Esophagus muscularis mucosa (tissue), 4 donors: ENCODE measurements at places on chromosomes 13 and 19. TPM values are rescaled to one million over a fixed set of nuclear protein-coding genes. Genes with fewer than 3 reads are reported as not detected.

The CYP2S1 gene
- total RNA-seq = 2.5 TPM

The OR4F17 gene
- not detected for total RNA-seq

DNA sequence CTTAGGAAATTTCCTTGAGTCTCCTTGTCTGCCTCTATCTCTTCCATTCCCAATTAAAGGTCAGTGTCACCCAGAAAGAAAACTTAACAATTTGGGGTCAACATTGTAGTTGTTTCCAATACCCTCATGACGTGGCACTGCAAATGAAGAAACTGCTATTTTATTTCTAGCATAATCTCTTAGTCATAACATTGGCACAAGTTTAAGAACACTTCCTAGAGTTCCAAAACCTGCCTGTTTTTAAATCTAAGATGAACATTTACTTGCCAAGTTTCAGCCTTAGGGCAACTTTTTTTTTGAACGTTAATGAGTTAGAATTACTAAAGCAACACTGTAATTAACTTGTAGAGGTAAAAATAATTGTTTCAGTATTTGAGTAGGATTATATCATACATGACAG, 108.0 kb downstream of the LMO7 start:
- DNase-seq = no peak

DNA sequence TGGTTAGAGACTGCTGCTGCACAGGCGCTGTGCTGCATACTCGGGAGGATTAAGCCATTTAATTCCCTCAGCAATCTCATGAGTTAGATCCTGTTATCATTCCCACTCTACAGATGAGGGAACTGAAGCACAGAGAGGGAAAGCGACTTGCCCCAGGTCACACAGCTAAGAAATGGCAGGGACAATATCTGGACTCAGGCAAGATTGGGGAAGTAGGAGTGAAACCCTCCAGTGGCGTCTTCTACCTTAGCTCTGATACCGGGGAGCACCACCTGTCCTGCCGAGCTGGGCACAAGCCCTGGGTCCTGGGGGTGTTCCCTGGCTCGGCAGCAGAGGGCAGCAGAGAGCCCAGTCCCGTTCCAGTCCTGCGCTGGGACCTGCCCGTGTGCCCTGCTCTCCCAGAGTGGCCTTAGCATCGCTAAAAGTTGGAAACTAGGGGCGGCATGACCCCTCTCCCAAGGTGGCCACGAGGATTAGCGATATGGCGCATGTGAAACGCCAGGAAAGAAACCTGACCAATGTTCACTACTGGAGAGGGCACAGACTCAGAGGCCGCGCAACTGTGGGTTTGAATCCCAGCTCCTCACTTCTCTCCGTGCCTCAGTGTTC, 20.5 kb downstream of the CYTH2 start:
- DNase-seq = no peak

GRCh38 chr13:32650705-32651311, 64.6 kb downstream of the PDS5B start:
- no peak for DNase-seq

The SMIM44 gene
- not detected for total RNA-seq

The RYR1 gene
- 3.7 TPM for total RNA-seq

The KPTN gene
- 2.3 TPM for total RNA-seq

GRCh38 chr13:42380420-42381164, 108.6 kb downstream of the AKAP11 start:
- DNase-seq = peak; percentile 53

The UBL3 gene
- 44.5 TPM for total RNA-seq

The IRGQ gene
- 36.0 TPM for total RNA-seq

DNA sequence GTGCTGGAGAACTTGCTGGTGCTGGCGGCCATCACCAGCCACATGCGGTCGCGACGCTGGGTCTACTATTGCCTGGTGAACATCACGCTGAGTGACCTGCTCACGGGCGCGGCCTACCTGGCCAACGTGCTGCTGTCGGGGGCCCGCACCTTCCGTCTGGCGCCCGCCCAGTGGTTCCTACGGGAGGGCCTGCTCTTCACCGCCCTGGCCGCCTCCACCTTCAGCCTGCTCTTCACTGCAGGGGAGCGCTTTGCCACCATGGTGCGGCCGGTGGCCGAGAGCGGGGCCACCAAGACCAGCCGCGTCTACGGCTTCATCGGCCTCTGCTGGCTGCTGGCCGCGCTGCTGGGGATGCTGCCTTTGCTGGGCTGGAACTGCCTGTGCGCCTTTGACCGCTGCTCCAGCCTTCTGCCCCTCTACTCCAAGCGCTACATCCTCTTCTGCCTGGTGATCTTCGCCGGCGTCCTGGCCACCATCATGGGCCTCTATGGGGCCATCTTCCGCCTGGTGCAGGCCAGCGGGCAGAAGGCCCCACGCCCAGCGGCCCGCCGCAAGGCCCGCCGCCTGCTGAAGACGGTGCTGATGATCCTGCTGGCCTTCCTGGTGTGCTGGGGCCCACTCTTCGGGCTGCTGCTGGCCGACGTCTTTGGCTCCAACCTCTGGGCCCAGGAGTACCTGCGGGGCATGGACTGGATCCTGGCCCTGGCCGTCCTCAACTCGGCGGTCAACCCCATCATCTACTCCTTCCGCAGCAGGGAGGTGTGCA, 587 bp downstream of the S1PR4 start:
- no peak for DNase-seq

- DNase-seq = no peak
Measured at GRCh38 chr19:43452582-43452981, 12.8 kb downstream of the LYPD3 start.

GRCh38 chr13:113509989-113510388, 19.5 kb upstream of the DCUN1D2 start:
- no peak for DNase-seq

GRCh38 chr19:2043251-2043641, 7.8 kb downstream of the MKNK2 start:
- no peak for DNase-seq

GRCh38 chr13:98879957-98880356, 97.9 kb downstream of the DOCK9 start:
- DNase-seq = no peak

The RASIP1 gene
- total RNA-seq = 23.7 TPM

The PGLYRP2 gene
- total RNA-seq = not detected

The RNF17 gene
- not detected for total RNA-seq

The SULT2A1 gene
- total RNA-seq = not detected

The GAS6 gene
- 317 TPM for total RNA-seq

The DLL3 gene
- not detected for total RNA-seq

DNA sequence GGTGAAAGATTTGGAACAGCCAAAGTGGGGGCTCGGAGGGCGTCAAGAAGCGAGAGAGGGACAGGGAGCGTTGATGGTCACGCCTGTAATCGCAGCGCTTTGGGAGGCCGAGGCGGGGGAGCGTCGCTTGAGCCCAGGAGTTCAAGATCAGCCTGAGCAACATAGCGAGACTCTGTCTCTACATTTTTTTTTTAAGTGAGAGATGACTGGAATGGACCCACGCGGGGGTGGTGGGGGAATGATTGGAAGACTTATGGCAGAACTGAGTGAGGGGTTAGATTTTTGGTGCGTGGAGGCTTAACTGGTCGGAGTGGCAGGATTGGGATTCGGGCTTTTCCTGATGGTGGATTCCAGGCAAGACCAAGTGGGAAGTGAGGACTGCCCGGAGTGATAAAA, 725 bp downstream of the PSMD8 start:
- DNase-seq = no peak

- no peak for DNase-seq
Measured at GRCh38 chr19:17673937-17674799, 14.0 kb downstream of the UNC13A start.

DNA sequence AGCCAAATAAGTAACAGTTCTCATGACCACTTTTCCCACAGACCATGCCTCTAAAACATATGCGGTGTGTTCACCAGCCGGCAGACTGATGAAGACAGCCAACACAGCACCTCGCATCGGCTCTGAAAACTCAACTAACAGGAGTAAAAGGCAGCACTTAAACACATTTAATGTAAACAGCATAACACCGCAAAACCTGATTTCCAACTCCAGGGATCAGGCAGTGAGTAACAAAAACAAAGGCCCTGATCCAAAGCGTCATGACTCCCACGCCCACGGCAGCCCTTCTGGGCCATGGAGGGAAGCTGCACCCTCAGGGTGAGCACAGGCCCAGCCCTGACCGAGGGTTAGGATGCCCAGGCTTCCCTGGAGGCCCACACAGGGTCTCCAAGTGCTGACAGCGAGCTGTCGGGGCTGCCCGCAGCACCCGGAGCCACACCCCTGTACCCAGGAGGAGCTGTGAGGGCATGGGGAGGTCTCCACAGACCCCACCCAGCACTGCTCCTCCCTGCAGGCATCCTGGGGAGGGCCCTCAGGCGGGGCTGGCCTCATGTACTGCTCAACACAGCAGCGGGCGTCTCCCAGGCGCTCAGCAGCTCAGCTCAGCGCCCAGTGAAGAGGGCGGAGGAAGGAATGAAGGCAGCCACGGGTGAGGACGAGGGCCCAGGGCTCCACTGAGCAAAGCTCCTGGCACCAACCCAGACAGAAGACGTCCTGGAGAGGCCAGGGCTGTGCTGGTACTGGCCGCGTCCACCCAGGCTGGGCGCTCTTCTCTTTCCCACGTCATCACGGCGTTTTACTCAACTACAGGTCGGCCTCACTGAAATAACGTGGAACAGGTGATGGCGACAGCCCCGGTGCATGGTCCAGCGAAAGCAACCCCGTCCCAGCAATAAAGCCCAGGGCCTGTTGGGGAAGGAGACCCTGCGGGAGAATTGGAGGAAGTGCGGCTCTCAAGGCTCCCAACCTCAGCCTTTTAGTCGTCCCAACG, 53.7 kb downstream of the RASA3 start:
- DNase-seq = no peak

- DNase-seq = no peak
Measured at GRCh38 chr13:43664700-43665191, 122.0 kb downstream of the ENOX1 start.

DNA sequence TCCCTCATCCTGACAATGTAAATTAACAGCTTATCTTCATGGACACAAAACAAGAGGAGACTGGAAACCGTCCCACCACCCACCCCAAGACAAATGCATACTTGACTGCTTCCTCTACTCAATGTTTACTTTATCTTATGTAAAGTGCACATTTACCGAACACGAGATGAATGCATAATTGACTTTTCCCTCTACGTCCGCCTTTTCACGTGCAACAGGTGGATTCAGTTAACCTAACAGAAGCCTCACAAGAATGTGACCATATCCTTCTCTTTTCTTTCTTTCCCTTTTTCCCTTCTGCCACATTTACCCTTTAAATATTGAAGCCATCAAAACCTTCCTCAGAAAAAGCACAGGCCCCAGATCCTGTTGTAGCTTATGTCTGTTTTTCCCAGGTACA, 468.0 kb downstream of the UQCRFS1 start:
- DNase-seq = no peak

DNA sequence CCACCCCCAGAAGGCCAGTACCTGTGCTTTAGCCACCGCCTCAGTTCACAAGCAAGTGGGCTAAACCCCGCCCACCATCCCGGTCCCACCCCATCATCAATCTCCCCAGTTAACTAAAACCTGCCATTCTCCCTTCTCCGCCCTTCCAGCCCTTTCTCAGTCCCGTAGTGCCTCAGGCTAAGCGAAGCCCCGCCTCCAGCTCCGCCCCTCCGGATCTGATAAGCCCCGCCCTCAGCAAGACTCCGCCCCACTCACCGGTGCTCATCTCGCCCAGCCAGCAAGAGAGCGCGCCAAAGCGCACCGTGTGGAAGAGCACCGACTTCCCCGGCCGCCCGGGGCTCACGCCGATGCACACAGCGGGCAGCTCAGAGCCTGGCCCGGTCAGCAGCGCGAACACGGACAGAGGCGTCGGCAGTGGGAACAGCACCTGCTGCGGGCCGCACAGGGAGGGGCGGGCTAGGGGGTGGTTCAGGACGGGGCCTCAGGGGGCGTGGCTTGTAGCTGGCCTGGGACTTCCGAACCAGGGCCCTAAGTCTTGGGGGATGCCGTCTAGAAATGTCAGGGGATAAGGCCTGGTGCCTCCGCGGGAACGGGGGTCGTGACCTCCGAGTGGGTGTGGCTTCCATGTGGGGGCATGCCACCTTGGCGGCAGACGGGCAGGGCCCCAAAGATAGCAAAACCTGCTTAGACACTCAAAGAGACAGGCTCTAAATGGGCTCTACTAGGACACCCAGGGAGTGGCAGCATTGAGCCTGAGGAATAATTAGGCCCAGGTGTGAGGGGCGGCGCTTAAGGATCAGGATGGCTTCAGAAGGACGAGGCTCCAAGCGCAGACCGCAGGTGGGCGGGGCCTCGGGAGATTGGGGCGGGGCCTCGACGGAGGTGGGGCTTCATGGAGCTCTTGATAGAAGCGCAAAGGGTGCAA, 21.4 kb downstream of the MAP4K1 start:
- no peak for DNase-seq

DNA sequence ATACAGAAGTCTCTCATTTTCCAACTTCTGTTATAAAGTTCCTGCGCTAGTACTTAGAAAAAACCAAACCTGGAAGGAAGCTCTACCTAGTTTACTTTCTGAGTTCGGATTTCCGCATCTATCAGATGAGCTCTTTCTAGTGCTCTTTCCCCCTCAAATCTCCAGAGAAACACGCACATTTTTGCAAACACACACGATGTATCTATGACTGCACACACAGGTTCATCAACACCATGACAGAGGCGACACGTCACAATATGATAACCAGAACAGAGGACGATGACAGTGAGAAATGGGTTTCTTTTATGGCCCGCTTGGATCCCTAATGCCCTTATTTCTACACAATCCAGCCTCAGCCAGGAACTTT, 629 bp upstream of the LRRC63 start:
- DNase-seq = no peak

- no peak for DNase-seq
Measured at GRCh38 chr13:43731296-43731695, 55.5 kb downstream of the ENOX1 start.

DNA sequence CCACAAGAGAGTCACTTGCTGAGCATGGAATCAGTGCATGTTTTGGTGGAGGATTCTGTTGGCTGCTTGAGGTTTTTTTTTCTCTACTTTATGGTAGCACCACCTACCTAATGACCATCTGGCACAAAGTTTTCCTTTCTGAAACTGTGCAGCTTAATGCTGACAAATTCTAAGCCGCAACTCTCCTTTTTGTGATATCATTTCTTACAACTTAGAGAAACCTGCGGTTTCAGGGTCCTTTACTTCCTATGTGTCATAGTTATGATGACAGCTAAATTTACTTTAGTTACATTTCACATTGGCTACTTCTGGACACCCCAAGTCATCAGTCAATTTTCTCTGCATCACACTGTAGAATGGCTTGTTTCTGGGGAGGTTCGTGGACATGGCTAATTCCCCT, 115.4 kb upstream of the TMTC4 start:
- DNase-seq = no peak

DNA sequence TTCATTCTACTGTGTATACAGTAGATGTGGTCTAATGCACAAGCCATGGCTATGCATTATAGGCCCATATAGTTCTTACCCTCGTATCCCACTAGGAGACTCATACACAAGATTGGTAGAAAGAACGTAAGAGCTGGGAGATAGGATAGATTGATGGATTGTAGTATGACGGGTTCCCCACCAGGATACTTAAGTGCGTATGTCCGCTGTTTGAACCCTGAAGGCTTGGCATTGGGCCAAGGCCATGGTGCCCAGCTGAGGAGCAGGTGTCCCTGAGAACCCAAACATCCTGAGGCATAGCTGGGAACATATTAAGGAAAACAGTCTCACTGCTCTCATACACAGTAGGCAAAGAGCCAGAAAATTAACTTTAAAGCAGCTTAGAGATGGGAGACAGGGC, 617.5 kb upstream of the KLF12 start:
- no peak for DNase-seq

GRCh38 chr13:43782686-43783085, 4.1 kb downstream of the ENOX1 start:
- DNase-seq = no peak

The GDF15 gene
- 4.4 TPM for total RNA-seq

GRCh38 chr13:95201814-95202651, 99.2 kb downstream of the ABCC4 start:
- DNase-seq = no peak

GRCh38 chr19:3591876-3592613, 6.8 kb downstream of the GIPC3 start:
- DNase-seq = no peak

The KLK6 gene
- not detected for total RNA-seq
